ENCODE measurements at places on chromosomes 3 and 15.
A peak's percentile ranks its signal among the peaks of the same experiment; 100 is the strongest.

DNA sequence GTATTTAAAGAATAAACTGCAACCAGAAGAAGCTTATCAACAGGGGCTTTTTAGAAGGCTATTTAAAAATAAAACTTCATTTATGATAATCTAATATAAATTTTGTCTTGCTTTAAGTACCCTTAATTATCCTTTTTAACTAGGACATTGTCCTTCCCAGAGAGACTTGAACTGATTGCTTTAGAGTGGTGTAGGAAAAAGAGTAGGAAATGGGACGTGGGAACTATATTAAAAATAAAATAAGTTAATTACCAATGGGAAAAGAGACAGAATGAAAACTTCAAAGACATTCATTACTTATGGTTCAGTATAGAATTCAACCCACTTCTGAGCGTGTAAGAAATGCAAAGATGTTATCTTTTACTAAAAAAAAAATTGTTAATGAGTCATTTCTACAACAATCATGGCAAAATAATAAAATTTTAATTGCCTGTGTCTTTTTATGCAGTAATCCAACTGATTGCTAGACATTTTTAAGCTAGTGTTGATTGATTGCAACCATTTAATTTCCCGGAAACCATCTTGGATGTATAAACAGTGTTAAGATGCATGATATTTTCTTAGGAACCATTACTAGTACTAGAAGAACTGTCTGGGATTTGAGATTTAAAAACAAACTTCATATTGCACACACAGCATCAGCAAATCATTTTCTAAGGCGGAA, 298.8 kb upstream of the UMPS start:
- no peak for DNase-seq

GRCh38 chr3:61149236-61149635, 102.0 kb downstream of the FHIT start:
- DNase-seq: no peak

DNA sequence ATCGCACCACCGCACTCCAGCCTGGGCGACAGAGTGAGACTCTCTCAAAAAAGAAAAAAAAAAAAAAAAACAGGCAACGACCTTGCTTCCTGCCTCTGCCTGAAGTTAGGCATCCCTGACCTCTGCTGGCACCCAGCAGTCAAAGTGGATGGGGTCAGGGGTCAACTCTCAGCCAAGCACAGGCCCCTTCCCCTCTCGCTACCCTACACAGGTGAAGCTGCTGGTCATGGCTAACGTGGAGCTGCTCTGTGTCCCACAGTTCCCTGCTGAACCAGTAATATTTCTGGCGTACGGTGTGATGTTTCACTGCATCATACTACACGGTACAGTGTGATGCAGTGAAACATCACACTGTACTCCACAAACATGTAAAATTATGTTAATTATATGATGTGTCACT, 13.9 kb upstream of the FRG2C start:
- DNase-seq: no peak

GRCh38 chr15:96851613-96852012, 521.1 kb downstream of the NR2F2 start:
- no peak for DNase-seq

DNA sequence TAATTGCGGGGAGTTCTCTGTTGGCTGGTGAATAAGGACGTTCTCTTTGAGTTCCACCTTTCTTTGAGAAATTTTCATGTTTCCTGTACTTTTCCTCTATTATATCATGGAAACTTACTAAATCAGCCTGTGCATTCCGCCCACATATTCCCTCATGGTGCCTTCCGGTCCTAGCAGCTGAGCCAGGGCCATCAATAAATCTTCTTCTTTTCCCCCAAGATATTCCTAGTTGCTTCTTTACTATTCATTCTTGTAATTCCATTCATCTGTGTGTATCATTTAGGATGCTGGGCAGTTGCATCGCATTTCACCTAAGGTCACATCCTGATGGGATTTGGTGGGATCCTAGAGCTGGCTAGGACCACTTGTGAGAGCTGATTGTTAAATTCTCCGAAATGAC, 139.2 kb downstream of the RBMS3 start:
- no peak for DNase-seq

DNA sequence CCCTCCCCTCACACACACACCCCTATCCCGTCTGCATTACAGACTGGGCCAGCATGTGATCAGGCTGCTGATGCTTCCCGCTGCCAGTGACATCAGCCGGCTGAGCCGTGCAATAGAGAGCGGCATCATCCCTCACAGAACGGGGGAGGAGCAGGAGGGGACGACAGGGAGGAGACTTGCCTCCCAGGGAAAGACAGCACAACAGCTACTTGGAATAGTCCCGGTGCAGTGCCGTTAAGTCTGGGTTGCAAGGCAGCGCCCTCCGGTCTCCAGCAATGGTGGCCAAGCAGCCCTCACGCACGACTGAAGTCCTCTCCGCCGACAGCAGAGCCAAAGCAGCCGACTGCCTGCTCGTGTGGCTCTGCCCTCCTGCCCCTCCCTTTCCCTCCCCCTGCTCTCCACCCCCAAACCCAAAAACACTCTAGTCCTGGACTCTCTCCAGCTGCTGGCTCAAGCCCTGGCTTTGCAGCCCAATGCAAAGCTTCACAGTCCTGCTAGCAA, 31.5 kb upstream of the RPS17 start:
- DNase-seq: no peak

- DNase-seq: no peak
Observed at GRCh38 chr15:60162968-60163355, 158.9 kb downstream of the FOXB1 start.

- DNase-seq: no peak
Observed at GRCh38 chr3:133986311-133986710, 43.4 kb downstream of the SLCO2A1 start.

DNA sequence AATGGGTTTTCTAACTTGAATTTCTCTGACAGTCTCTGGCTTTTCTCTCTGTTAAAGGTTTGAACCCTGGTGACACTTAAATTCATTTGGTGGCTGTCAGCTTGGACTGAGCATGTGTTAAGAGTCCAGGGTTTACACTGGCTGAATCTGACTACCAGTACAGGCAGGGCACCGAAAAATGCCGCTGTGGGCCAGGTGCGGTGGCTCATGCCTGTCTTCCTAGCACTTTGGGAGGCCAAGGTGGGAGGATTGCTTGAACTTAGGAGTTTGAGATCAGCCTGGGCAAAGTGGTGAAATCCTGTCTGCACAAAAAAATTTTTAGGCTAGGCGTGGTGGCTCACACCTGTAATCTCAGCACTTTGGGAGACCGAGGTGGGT, 1.8 kb downstream of the MANF start:
- no peak for DNase-seq

DNA sequence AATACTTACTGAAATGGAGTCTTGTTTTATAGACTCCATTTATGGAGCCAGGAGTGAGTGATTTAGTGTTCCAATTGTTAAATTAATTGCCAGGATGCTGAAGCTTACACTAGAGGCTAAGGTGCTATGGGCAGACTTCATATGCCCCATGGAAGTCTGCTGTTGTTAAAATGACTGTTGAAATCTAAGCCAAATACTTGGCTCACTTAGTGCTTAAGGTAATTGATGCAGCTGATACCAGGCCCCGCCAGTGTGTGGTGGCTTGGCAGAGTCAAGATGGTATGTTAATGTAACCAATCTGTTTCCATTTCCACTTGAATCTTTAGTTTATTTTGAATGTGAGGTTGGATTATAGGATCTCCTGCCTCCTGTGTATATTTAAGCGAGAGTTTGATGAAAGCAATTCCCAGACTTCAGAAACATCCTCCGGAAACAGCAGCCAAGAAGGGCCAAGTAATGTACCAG, 187.1 kb downstream of the ITPR1 start:
- no peak for DNase-seq

GRCh38 chr3:196055683-196056270, 26.1 kb downstream of the TFRC start:
- DNase-seq: no peak

GRCh38 chr15:81174792-81175327, 21.8 kb upstream of the IL16 start:
- no peak for DNase-seq

DNA sequence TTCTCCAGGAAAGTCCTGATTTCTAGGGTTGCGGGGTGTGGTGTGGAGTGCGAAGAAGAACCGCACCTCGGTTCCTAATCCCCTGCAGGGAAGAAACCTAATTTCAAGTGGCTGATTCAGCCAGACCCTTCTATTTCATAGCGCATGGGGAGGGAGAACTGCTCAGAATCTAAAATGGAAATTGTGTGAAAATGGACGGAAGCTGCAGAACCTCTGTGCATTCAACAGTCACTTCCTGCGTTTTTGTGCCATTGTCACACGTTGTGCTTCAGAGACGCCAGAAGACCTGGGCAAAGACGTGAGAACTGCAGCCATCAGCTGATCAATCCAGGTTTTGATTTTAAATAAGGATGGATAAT, 1.2 kb downstream of the SIDT1 start:
- peak; percentile 46 for DNase-seq

GRCh38 chr3:122942239-122942638, 85.3 kb downstream of the SEMA5B start:
- no peak for DNase-seq

DNA sequence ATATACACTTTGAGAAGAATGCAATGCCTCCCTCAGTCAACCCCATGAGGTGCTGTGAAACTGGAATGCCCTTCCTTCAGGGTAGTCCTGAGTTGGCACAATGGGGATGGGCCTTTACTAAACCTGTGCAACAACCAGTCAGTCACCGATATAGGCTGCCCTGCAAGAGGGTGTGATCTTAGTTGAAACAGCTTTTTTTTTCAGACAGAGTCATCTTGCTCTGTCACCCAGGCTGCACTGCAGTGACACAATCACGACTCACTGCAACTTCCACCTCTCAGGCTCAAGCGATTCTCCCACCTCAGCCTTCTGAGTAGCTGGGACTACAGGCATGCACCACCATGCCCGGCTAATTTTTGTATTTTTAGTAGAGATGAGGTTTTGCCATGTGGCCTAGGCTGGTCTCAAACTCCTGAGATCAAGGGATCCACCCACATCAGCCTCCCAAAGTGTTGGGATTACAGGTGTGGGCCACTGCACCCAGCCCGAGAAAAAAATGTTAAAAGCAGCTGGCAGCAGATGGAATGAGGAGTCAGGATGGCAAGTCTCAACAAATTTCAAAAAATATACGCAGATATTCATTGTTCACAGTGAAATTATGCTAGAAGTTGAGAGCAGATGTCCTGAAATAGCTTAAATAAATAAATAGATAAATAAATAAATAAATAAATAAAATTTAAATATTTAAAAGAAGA, 31.8 kb downstream of the MYO5A start:
- no peak for DNase-seq

- DNase-seq: no peak
Observed at GRCh38 chr3:123058505-123058904, 8.3 kb upstream of the PDIA5 start.
